ENCODE measurements at places on chromosomes 6 and 20.

DNA sequence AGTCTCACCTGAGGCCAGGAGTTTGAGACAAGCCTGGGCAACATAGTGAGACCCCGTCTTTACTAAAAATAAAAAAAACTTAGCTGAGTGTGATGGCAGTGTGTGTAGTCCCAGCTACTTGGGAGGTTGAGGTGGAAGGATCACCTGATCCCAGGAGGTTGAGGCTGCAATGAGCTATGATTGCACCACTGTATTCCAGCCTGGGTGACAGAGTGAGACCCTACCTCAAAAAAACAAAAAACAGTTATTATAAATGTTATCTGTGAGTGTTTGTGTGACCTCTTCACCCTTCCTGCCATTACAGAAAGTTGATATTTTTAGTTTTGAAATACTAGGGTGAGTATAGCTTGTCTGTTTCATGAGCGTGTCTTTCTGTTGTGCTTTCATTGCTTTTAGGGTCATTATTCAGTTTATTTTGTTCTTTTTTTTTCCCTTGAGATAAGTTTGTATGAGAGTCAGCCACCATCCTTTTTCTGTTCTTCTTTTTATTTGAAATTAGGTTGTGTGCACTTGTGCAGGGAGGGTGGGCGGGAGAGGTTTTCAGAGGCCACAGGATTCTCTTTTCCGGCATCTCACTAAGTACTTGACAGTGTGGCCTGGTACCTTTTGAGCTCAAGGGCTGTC, 26.2 kb downstream of the CDYL start:
- DNase-seq = no peak

DNA sequence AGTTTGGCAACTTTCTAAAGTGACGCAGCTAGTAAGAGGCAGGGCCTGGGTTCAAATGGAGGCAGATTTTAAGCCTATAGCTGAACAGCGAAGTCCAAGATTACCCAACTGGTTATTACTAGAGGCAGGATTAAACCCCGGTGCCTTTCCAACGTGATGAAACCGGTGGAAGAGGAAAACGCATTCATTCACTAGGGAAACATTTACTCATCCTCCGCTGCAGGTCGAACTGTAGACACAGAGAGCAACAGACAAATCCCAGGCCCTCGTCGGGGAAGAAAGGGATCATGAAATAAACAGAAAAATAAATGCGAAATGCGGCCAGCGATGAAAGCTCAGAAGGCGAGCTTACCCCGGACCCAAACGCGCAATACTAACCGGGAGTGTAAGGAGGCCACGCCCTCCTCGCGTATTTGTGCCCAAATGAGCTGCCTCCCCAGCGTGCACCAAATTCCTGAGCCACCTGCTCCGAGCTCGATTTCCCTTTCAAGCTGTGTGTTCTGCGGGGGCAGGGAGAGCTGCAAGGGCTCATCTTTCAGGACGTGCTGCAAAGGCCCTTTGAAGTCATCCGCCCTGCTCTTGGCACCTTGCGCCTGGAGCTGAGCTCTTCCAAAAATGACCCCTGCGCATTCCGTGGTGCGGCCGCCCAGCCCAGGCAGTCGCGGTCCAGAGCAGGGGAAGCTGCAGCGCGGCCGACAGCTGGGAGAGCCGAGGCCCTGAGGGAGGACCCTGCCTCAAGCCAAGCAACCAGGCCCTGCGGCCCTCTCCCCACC, 46.9 kb downstream of the PDYN start:
- DNase-seq = no peak

GRCh38 chr6:153056308-153056707, 53.8 kb upstream of the MTRF1L start:
- DNase-seq = no peak

GRCh38 chr20:55533632-55534031, 471.7 kb downstream of the CBLN4 start:
- DNase-seq = no peak

- DNase-seq = no peak
Measured at GRCh38 chr6:50404643-50405042, 308.7 kb upstream of the TFAP2D start.

- no peak for DNase-seq
Measured at GRCh38 chr6:127920804-127921203, 19.9 kb upstream of the THEMIS start.

DNA sequence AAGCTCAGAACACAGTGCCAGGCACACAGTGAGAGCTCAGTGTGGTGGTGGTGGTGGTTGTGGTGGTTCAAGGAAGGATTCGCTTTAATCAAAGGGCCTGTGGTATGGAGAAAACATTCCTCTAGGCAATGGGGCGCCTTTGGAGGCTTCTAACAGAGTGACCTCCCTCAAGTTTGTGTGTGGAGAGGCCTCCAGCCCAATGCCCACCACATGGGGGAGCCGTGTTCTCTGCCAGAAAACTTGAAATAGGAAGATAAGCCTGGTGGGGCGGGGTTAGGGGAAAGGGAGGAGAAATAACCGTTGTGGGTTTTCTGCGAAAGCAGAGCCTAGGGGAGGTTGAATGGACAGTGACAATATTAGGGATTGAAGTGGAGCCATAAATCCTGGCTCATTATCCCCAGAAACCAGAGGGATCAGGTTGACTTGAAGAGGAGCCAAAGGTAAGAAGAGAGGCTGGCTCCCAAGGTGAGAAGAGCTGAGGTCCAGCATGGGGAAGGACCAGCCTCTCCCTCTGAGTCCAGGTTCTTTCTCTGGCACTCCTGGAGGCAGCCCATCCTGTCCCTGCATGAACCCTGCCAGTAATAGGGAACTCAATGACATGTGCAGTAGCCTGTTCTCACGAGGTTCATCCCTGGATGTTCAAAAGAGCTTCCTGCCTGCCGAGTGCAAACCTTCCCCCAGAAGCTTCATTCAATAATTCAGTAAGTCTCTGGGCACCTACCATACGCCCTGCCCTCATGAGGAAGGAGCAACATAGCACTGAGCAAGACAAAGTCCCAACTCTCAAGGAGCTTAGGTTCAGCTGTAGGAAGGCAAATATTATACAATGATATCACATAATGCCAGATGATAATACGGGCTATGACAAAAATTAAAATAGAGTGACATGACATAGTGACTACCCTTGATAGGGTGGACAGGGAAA, 51.4 kb downstream of the TGM2 start:
- peak; percentile 28 for DNase-seq

DNA sequence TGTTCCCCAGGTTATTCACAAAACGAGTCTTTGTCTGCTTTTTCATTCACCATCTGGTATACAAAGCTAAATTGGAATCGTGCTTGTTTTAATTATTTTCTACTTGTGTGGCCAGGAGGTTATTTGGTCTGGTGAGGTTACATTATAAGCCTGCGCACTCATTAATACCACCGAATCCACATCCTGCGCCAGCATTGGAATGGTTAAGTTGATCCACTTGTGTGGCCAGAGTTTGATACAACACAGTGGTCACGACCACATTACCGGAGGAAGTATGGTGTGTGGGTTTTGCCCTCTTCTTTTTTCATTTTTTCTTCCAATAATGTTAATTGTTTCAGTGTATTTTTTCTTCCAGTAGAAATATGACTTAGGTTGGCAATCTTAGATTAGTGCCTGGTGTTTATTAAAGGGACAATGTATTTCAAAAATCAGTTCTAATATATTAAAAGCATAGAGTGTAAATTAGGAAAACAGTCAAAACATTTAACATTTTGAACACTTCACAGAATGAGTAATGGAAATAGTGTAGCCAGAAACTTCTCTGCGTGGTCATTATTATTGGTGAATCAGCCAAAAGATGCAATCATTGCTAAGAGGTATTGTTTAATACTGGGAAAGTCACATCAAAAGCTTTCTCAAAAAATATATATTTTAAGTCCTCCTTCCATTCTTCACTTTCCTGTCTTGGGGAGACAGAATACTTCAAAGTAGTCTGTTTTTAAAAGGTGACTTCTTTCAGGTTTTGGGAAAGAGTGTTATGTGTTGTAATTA, 84.5 kb downstream of the JARID2 start:
- DNase-seq = no peak

GRCh38 chr20:23568320-23568970, at the start of gene CST9L:
TSS of gene CST9L (minus strand) at chr20:23568484. CDS start at chr20:23568450, 34 bp downstream.
- DNase-seq = no peak

- peak; percentile 49 for DNase-seq
Measured at GRCh38 chr6:137867685-137868509, 838 bp downstream of the TNFAIP3 start.

- no peak for DNase-seq
Measured at GRCh38 chr20:16601047-16601446, 27.8 kb upstream of the KIF16B start.

DNA sequence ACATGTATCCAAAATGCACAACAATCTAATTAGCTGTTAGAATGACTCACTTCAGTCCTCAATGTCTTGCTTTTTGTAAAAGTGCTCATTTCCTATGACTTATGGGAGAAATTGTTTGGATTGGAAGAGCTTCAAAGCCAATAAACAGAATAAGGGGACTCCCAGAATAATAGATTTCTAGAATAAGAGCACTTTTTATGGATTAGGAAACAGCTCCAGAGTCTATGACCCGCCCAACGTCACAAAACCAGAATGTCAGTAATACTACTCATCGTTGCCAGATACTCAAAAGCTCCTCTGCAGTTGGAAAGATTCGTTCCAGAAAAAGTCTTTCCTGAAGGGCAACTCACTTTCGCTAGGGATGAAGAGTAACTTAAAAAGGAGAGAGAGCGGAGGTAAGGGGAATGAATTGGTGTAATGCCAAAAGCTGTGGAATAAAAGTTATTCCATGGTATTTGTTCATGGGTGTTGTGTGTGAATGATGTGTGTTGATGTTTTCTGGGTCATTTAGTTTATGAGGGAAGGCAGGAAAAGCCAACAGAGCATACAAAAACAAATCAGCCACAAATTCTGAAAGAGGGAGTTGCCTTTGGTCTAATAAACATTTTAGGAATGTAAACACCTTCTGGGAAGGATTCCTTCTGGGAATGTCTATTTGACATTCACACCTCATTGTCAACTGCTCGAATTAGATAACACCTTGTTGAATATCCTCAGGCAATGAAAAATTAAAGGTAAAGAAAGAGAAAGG, 64.6 kb downstream of the SYNE1 start:
- no peak for DNase-seq

DNA sequence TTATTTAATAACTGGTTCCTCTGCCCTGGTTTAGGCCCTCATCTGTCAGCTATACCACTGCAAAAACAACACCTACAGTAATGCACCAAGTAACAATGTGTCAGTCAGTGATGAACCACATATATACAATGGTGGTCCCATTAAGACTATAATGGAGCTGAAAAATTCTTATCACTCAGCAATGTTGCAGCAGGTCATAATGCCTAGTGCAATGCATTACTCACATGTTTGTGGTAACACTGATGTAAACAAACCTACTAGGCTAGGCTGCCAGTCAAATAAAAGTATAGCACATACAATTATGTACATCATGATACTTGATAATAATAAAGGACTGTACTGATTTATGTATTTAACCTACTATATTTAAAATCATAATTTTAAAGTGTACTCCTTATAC, 31.3 kb downstream of the RARS2 start:
- no peak for DNase-seq

DNA sequence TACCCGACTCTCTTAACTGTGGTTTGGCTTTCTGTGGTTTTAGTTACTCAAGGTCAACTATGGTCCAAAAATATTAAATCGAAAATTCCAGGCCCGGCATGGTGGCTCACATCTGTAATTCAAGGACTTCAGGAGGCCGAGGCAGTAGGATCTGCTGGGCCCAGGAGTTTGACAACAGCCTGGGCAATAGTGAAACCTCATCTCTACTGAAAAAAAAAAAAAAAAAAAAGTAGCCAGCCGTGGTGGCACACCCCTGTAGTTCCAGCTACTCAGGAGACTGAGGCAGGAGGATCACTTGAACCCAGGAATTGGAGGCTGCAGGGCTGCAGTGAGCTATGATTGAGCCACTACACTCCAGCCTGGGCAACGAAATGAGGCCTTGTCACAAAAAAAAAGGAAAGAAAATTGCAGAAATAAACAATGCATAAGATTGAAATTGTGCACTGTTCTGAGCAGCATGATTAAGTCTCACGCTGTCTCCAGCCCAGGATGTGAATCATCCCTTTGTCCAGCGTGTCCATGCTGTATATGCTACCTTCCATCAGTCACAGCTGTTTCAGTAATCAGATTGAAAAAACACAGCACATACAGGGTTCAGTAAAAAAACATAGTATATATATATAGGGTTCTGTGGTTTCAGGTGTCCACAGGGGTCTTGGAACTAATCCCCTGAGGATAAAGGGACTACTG, 40.7 kb downstream of the RGS17 start:
- DNase-seq = no peak

DNA sequence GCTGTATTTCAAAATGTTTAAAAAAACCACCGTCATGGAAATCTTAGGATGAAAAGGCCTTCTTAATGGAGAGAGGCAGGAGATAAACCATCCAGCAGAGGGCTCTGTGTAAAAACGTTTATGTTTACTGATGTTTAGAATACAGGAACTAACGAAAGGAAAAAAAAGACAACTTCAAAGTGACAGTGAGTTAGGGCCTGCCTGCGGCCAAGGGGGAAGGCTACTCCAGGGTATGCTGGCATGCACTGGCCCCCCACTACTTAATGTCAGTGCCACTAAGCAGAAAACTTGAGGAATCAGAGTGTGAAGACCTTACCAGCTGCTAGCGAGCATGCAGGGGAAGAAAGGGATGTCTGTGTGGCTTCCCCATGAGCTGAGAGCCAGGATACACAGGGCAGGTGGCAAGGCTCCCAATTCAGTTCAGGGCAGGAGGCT, 47.7 kb downstream of the AKAP7 start:
- peak; percentile 8 for DNase-seq

- DNase-seq = no peak
Measured at GRCh38 chr6:158011478-158011920, 29.8 kb downstream of the SYNJ2 start.

DNA sequence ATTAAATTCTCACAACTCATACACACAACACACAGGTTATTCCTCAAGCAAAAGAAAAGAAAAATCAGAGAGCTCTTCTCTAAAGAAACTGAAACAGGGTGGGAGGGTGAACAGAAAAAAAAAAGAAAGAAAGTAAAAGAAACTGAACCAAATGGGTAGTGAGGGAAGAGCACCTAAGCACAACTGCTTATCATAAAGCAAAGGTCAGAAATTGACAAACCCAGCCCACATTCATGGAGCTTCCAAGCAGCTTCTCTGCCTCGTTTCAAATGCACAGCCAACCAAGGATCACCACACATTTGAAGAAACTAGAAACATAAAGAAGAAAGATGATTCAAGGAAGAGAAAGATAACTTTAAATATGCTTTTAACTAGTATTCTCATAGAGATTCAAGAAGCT, 90.5 kb downstream of the RNGTT start:
- no peak for DNase-seq

DNA sequence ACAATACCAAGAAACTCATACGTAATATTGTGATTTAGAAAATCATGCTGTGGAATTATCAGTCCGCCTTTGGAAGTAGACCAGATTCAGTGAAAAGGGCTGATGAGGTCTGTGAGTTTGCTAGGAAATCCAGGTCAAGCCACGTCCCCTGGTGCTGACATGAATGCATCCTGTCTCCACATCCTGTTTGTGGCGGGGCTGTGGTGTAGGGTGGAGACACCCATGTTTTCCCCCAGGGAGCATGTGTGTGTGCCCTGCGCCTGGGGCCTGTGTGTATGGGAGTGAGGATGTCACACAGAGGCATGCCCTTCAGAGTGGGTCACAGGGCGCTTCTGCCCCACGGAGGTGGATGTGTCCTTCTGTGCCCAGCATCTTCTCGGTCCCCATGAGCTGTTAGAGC, 109.1 kb downstream of the SASH1 start:
- DNase-seq = peak; percentile 27

All from activated CD4-positive, alpha-beta T cell treated with anti-CD3 and anti-CD28 coated beads for 48 hours (primary cell).